ENCODE measurements at places on chromosomes 1 and 21.

- no peak for DNase-seq
These were observed 15.3 kb upstream of the RGS8 start for GRCh38 chr1:182699393-182700350.

DNA sequence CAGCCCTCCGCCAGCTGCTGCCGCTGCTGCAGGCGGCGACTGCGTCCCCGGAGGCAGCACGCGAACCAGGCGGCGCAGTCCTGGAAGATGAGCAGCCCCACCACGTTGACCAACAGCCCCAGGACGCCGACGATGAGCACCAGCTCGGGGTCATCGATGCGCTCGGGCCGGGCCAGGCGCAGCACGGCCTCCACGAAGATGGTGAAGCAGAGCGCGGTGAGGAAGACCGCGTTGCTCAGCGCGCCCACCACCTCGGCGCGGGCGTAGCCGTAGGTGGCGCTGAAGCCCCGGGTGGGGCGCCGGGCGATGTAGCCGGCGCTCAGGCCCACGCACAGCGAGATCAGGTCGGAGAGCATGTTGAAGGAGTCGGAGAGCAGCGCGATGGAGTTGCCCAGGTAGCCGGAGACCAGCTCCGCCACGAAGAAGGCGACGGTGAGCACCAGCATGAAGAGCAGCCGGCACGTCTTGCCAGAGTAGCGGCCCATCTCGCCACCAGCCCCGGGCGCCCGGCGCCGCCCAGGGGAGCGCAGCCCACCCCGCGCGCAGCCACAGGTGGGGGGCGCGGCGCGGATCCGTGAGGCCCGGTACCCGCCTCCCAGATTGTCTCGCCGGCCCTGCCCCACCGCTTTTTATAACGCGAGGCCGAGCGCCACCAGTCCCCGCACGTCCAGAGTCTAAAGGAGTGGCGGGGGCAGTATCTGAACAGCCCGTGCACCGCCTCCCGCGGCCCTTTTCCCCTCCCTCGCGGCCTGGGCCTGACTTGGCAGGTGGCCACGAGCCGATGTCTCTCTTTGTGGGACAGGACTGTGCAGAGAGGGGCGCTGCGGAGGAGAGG is at the start of gene SLC30A10:
TSS of gene SLC30A10 (minus strand) at position 602 of the 835 bp plus-strand sequence. CDS start at position 485, 117 bp downstream.
- peak; percentile 18 for DNase-seq

DNA sequence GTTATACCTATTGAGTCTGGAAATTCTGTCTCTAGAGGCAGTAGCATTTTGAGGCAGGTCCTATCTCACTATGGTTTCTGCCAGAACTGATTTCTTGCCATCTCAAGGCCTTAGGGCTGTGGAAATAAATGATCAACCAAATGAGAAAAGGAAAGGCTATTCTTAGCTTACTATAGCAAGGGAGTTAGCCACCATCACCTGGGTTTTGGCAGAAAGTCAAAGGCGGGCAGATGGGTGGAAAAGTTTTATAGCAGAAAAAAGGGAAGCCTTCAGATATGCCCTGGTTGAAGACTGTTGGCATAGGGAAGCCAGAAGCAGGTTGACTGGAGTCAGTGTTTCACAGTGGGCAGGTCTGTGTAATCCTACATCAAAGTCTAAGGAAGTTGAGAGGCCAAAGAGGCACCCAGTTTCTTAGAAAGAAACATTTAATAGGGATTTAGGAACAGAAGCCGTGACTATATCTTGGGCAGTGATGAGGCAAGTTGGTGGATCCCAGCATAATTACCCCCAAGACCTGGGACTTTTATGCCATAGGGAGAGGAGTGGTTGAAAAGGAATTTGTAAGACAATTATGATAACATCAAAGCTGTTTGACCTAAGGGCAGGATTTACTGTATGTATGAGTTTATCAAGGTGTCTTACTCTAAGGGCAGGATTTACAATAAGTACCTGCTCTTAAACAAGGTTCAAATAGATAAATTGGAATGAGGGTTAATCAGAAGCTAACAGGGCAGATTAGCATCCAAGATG is 29.7 kb downstream of the CTH start:
- peak; percentile 43 for DNase-seq

GRCh38 chr1:156517748-156518147 is 17.2 kb upstream of the MEF2D start:
- DNase-seq, result no peak

GRCh38 chr1:25204797-25205480 is 27.4 kb downstream of the SYF2 start:
- peak; percentile 53 for DNase-seq

GRCh38 chr1:48661726-48662463 is 114.8 kb downstream of the BEND5 start:
- DNase-seq, result no peak

Measured in kidney tubule cell (primary cell).